ENCODE measurements at places on chromosomes 2 and 18.
A peak's percentile ranks its signal among the peaks of the same experiment; 100 is the strongest.

GRCh38 chr18:9008709-9009635 is 93.5 kb upstream of the NDUFV2 start:
- no peak for DNase-seq

- DNase-seq, result no peak
Observed at GRCh38 chr2:50582164-50582563, 449.8 kb downstream of the NRXN1 start.

- no peak for DNase-seq
Observed at GRCh38 chr2:41879235-41879916, 168.4 kb upstream of the PKDCC start.

- DNase-seq, result no peak
Observed at GRCh38 chr2:186590350-186590758, 498 bp downstream of the ITGAV start.

DNA sequence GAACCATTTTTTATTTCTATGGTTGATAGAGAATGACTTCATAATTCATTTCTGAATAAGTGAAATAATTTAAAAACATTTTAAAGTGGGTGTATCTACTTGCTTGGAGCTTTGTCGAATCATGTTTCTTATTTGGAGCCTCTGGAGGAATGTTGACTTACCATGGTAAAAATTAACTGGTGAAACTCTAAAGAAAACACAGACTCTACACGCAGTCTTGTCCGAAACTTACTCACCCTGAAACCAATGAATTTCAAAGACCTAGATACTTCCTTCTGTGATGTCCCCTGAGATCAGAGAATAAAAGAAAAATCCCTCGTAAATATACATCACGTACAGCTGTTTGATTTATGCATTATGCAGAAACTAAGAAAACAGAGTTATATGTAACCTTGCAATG is 665.2 kb upstream of the NRXN1 start:
- DNase-seq, result no peak

DNA sequence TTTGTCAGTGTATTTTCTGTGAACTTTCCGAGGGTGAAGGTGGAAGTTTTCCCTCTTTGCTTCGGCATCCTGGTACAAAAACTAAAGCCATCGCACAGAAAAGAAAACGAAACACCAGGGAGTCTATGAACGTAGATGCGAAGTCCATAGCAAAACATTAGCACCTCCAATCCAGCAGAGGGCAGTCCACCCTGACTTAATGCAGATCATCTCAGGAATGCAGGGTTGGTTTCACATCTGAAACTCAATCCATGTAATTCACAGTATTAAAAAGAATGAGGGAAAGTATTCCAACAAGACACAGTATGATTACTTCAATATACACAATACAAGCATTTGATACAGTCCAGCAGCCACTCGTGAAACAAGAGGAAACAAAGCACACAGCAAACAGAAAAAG is 70.8 kb downstream of the RTP5 start:
- no peak for DNase-seq

DNA sequence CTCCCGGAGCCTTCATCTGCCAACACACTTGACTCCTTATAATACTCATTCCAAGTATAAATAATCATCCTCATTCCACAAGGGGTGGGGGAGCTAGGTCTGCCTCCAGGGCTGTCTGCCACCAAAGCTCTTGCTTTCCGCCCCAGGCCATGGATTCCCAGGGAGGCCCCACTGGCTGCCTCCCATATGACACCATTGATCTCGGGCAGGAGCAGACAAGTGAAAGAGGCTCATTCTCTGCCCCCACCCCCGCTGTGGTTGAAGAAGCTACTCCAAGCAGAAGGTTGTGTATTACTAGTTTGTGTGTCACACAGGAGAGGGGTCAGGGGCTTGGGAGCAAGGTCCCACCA is 99.5 kb downstream of the MRO start:
- DNase-seq, result no peak

DNA sequence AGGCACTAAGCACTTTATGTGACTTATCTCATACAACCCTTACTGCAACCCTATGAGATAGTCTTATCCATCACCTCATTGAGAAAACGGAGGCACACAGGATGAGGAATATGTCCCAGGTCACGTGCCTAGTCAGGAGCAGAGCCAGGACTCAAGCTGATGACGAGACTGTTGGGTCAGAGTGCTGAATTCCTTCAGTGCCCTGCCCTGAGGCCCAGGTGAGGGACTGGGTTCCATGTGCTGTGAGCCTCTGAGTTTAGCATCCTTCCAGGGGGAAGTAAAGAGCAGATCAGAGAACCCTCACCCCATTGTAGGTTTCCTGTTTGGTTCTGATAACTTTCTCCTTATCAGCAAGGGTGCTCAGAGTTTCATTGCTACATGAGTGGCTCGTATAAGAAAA is 11.7 kb upstream of the EDAR start:
- DNase-seq, result no peak

- no peak for DNase-seq
Observed at GRCh38 chr2:113686537-113686936, 59.5 kb downstream of the RABL2A start.

GRCh38 chr2:40123326-40123725 is 328.6 kb downstream of the SLC8A1 start:
- no peak for DNase-seq

- DNase-seq, result peak; percentile 54
Observed at GRCh38 chr2:238108423-238109183, 8.5 kb downstream of the ESPNL start.

- no peak for DNase-seq
Observed at GRCh38 chr18:77209587-77209986, 40.1 kb upstream of the GALR1 start.

DNA sequence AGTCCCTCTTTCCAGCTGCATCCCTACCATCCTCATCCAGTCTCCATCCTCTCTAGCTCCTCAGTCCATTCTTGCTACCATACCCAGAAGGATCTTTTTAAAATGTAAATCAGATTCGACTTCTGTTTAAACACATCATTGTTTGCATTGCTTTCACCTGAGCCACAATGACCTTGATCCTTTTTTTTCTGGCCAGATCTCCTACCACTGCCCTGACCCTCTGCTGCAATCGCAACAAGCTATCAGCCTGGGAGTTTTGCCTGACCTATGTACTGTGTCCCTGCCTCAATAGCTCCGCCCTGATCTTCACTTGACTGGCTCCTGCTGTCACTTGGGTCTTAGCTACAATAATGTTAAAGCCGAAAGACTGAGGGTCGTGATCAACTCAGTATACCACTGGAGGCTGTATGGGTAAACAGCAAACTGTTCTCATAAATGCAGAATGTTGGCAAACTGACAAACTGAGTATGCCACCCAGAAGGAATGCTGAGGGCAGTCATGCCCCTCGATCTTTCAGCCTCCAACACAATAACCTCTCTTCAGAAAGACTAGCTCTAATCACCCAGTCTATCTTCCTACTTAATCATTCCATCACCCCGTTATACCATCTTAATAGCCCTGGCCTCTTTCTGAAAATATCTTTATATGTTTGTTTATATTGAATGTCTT is 2.6 kb upstream of the RBM43 start:
- DNase-seq, result no peak

DNA sequence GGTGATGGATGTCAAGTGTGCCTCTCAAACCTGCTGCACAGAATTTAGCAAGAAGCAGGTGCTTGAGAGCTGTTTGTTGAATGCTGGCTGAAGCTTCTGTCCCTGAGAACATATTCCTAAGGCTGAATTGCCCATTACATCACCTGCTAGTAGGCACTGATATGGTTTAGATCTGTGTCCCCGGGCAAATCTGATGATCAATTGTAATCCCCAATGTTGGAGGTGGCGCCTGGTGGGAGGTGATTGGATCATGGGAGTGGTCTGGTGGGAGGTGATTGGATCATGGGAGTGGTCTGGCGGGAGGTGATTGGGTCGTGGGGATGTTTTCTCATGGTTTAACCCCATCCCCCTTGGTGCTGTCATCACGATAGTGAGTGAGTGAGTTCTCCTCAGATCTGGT is 128.0 kb downstream of the HRH4 start:
- DNase-seq, result no peak

GRCh38 chr18:31040686-31041270 is 1.8 kb downstream of the DSC3 start:
- DNase-seq, result peak; percentile 54

DNA sequence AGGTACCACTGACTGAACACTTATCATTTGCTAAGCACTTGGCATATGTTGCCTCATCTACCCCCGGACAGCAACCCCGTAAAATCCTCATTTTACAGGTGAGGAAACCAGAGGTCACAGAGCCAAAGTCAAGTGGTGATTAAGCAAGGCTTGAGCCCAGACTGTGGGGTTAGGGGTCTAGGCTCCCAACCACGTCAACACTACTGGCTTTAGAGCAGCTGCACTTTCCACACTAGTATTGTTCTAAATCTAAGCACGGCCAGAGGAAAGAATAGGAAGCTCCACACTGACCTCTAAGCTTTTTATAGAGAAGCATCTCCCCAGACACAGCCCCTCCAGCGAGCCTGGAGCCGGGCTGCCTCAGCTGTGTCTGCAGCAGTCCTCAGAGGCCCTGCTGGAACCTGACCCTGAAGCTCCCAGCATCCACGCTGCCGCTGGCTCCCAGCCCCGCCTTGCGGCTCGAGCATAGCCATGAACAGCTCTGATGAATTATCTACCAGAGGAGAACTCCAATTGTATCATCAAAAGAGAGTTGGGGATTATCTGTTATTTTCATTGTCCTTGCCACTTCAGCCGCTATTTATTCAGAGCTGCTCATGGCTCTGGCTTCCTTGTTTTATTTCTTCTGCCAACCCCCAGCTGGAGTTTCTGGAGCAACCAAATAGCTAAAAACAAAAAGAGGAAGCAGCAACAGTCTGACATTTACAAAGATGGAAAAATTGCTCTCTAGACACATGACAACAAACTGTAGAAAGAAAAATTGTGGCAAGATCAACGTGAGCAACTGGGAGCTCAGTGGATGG is 62.2 kb upstream of the RTN4 start:
- peak; percentile 54 for DNase-seq

DNA sequence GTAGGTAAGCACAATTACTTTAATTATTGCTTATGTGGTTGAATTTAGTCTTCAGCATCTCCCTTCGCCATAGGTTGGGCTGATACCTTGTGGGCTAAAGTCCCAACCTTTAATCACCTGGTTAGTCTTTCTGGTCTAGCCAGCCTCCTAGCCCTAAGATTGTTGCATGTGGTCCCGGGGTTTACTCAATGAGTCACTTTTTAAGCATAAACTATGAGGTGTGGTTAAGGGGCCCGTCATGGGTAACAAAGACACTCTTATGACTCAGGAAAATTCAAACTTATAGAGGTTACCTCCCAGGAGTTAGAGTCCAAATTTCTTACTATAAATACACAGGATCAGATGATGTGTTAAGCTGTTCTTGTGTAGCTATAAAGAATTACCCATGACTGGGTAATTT is 841.6 kb downstream of the TRIB2 start:
- no peak for DNase-seq

All from ecto neural progenitor cell (in vitro differentiated cells).